Calu3 (cell line): ENCODE measurements at places on chromosomes 11 and 22. TPM values are rescaled to one million over a fixed set of nuclear protein-coding genes. Genes with fewer than 3 reads are reported as not detected.

SMC1B gene
- total RNA-seq: not detected in 2 replicates

TSSK2 gene
- total RNA-seq: not detected in 2 replicates

- H3K27me3 ChIP-seq: no peaks in the 10 kb centered on the region
- H3K36me3 ChIP-seq: peaks cover 87% of the 10 kb centered on the region
- peak; percentile 84 for DNase-seq
- peak overlapping the region; percentile 65 for H3K4me3 ChIP-seq
- H3K4me1 ChIP-seq: peaks cover 9% of the 10 kb centered on the region
These were observed 476 bp upstream of the BARX2 start for GRCh38 chr11:129374993-129375750.

DNA sequence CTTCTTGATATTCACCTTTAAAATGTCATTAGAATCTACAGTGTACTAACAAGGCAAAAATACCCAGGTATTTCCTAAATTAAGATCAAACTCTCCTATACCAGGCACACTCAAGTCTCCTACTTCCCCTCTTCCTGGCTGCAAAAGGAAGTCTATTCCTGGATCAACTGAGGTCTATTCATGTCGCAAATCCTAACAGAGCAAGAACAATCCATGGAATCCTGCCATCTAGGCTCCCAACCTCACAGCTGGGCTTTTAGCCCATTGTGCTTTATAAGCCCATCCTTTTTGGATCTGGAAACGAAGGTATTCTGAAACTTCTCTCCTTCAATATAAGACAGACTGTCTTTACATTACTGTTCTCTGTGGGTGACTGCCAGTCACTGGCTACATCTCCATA is 161.8 kb downstream of the SOX6 start:
- peaks cover 9% of the 10 kb centered on the region for H3K4me1 ChIP-seq
- H3K36me3 ChIP-seq: no peaks in the 10 kb centered on the region
- no peak overlapping the region for H3K4me3 ChIP-seq
- DNase-seq: no peak
- no peak overlapping the region for H3K27ac ChIP-seq

GRCh38 chr11:65634905-65635731 is 2.8 kb upstream of the SIPA1 start:
- H3K4me3 ChIP-seq: no peak overlapping the region
- H3K4me1 ChIP-seq: peaks cover 18% of the 10 kb centered on the region
- peaks cover 61% of the 10 kb centered on the region for H3K36me3 ChIP-seq
- H3K27me3 ChIP-seq: no peaks in the 10 kb centered on the region
- H3K27ac ChIP-seq: no peak overlapping the region

DNA sequence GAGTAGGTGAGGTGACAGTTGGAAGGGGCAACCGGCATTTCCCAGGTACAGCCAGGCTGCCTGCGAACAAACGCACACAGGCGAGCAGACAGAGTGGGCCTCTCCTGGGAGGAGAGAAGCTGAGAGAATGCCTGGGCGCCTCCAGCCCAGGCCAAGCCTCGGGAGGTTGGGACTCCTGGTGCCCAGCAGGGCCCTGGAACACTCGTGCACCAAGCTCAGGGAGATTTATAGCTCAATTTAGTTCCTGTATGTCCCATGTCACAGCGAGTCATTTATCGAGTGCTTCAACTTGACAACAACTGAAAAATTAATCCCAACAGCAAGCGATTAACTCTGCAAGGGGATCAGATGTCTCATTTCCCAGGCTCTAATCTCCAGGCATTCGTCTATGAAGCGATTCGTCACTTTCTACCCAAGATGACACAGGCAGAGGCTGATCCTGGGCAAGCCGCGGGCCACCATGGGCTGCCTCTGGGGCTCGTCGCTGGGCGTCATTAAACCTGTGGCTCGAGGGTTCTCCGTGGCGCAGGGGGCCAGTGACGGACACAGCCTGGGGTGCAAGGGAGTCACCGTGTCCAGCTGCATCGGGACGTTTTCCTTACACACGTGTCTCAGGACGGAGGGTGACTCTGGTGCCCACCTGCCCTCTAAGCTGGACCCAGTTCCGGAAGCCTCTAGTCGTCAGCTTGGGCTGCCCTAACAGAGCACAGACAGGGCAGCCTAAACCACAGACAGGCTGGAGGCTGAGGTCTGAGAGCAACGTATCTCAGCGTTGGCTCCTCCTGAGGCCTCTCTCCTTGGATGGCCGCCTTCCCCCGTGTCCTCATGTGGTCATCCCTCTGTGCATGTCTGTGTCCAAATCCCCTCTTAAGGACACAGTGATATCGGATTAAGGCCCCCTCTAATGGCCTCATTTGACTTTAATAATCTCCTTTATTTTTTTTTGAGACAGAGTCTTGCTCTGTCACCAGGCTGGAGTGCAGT is 154.1 kb downstream of the CTTN start:
- H3K4me3 ChIP-seq: no peak overlapping the region
- no peaks in the 10 kb centered on the region for H3K27me3 ChIP-seq
- DNase-seq: no peak
- peaks cover 12% of the 10 kb centered on the region for H3K4me1 ChIP-seq
- H3K27ac ChIP-seq: no peak overlapping the region

DNA sequence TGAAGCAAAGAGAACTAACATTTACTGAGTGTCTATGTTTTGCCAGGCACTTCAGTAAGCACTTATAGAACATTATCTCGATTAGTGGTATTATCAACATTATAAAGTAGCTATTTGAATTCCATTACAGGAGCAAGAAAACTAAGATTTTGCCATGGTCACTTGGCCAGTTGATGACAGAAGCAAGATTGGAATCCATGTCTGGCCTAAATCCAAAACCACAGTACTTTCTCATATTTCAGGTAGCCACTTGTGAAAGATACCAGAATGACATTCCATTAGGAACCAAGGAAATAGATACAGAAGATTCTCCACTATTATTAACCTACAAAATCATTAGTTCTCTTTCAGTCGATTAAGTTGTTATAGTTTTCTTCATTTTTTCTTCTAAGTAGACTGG is 691.0 kb upstream of the API5 start:
- no peaks in the 10 kb centered on the region for H3K27me3 ChIP-seq
- no peak overlapping the region for H3K27ac ChIP-seq
- no peaks in the 10 kb centered on the region for H3K36me3 ChIP-seq
- no peak for DNase-seq

DNA sequence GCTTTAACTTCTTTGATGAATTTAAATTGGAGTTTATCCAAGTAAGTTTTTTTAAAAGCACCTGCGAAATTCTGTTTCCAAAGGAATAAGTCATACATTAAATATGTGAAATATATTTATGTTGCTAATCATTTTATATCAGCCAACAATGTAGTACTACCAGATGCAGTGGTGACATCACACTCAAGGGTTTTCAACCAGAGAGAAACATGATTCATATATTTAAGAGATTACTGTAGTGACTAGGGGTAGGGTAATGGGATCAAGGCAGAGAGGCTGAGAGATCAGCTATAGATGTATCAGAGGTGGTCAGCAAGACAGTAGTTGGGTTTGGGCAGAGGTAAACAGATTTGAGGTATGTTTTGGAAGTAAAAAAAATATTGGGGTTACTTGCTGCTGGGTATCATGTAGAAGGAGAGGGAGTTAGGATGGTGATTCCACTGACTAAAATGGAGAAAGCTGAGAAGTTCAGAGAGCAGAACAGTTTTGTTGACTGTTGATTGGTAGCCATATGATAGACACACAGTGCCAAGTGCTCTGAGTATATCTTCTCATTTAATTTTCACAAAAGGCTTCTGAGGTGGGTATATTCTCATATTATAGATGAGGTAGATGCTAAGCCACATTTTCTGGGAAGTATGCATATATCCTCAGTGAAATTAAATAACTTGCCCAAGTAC is 39.4 kb downstream of the CEP57 start:
- no peak for DNase-seq
- H3K27ac ChIP-seq: no peak overlapping the region
- H3K36me3 ChIP-seq: peaks cover 42% of the 10 kb centered on the region
- no peaks in the 10 kb centered on the region for H3K27me3 ChIP-seq
- H3K4me3 ChIP-seq: no peak overlapping the region

GRCh38 chr11:126538071-126538470 is 182.6 kb downstream of the ST3GAL4 start:
- H3K4me3 ChIP-seq: no peak overlapping the region
- no peak for DNase-seq
- no peaks in the 10 kb centered on the region for H3K4me1 ChIP-seq
- H3K27me3 ChIP-seq: peaks cover 84% of the 10 kb centered on the region

DNA sequence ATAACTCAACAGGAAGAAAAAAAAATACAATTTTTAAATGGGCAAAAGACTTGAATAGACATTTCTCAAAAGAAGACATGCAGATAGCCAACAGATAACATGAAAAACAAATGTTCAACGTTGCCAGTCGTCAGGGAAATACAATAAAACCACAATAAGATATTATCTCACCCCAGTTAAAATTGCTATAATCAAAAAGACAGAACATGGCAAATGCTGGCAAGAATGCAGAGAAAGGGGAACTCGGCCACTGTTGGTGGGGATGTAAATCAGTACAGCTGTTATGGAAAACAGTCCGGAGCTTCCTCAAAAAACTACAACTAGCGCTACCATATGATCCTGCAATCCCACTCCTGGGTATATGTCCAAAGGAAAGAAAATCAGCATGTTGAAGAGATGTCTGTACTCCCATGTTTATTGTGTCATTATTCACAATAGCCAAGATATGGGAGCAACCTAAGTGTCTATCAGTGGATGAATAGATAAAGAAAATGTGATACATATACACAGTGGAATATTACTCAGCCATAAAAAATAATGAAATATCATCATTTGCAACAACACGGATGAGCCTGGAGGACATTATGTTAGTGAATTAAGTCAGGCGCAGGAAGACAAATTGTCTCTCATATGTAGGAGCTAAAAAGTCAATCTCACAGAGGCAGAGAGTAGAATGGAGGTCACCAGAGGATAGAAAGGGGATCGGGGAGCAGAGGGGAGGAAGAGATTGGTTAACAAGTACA is 12.2 kb upstream of the CYTH4 start:
- no peak for DNase-seq
- no peak overlapping the region for H3K27ac ChIP-seq
- H3K4me1 ChIP-seq: peaks cover 17% of the 10 kb centered on the region

C22orf31 gene
- not detected in 2 replicates for total RNA-seq

- H3K36me3 ChIP-seq: peaks cover 43% of the 10 kb centered on the region
- H3K27me3 ChIP-seq: no peaks in the 10 kb centered on the region
- H3K4me3 ChIP-seq: peak overlapping the region; percentile 42
- peaks cover 43% of the 10 kb centered on the region for H3K4me1 ChIP-seq
- H3K27ac ChIP-seq: peak overlapping the region; percentile 64
These were observed 8.1 kb downstream of the WNT7B start for GRCh38 chr22:45968751-45969413.

DNA sequence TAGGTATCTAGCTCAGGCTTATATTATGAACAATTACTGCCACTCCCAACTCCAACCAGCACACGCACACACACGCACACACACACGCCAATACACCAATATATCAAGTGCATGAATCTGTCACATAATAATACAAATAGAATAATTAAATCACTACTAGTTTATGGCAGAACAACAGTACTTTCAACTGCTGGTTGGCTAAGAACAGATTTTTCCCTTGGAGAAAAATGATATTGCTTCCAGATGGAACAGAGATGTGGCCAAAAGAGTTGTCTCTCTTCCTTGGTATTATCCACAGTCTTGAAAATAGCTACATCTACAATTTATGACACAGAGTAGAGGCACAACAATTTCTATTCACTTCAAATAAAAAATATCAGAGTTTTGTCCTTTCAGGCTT is 538.3 kb upstream of the FAT3 start:
- DNase-seq: no peak
- H3K27ac ChIP-seq: no peak overlapping the region
- H3K27me3 ChIP-seq: no peaks in the 10 kb centered on the region
- no peaks in the 10 kb centered on the region for H3K4me1 ChIP-seq

DNA sequence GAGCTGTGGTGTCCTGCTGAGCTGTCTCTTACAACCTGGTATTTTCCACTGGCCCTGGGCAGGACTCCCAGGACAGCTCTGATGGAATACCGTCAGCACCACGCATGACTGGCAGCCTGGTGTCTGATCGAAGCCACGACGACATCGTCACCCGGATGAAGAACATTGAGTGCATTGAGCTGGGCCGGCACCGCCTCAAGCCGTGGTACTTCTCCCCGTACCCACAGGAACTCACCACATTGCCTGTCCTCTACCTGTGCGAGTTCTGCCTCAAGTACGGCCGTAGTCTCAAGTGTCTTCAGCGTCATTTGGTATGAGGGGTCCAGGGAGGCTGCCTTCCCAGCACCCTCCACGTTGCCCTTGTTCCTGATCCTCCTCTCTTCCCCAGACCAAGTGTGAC is 2.4 kb downstream of the KAT5 start:
- H3K4me3 ChIP-seq: no peak overlapping the region
- no peak overlapping the region for H3K27ac ChIP-seq
- no peak for DNase-seq
- H3K27me3 ChIP-seq: no peaks in the 10 kb centered on the region
- H3K4me1 ChIP-seq: peaks cover 16% of the 10 kb centered on the region

A4GALT gene
- total RNA-seq: 8.6 and 10.5 TPM in 2 replicates

FJX1 gene
- 19.1 and 19.8 TPM in 2 replicates for total RNA-seq

GRCh38 chr11:19162951-19163505 is 38.8 kb downstream of the CSRP3 start:
- no peak overlapping the region for H3K27ac ChIP-seq
- no peak for DNase-seq
- H3K4me3 ChIP-seq: no peak overlapping the region
- H3K36me3 ChIP-seq: peaks cover 12% of the 10 kb centered on the region
- H3K27me3 ChIP-seq: no peaks in the 10 kb centered on the region

TRIM6 gene
- 0.80 and 2.8 TPM in 2 replicates for total RNA-seq

- peak overlapping the region; percentile 100 for H3K4me3 ChIP-seq
- no peaks in the 10 kb centered on the region for H3K27me3 ChIP-seq
- H3K36me3 ChIP-seq: peaks cover 81% of the 10 kb centered on the region
- peak; percentile 62 for DNase-seq
These were observed 1.8 kb downstream of the AHNAK start for GRCh38 chr11:62544581-62545436.

DNA sequence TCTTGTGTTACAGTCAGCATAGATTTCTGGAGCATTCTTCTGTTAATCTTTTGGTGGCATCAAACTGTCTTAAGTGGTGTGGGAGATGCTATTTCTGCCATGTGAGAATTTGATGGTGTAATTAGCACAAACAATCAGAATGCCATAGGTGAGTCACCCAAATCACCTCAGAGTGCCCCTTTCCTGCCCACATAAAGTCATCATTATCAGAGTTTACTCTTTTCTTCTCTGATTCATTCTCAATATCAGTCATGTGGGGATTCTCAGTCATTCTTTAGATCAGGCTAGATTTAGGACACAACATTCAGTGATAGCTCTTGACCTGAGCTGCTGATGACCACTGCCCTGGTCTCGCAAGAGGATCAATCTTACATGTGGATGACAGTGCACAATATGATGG is 23.7 kb upstream of the MS4A6A start:
- H3K27ac ChIP-seq: no peak overlapping the region
- no peaks in the 10 kb centered on the region for H3K27me3 ChIP-seq
- no peaks in the 10 kb centered on the region for H3K36me3 ChIP-seq
- peaks cover 15% of the 10 kb centered on the region for H3K4me1 ChIP-seq
